ENCODE measurements at places on chromosomes 1 and 21. TPM values are rescaled to one million over a fixed set of nuclear protein-coding genes. Genes with fewer than 3 reads are reported as not detected.

The NCSTN gene
- total RNA-seq = 142 TPM

The ZNF669 gene
- total RNA-seq = 21.8 TPM

The NR5A2 gene
- total RNA-seq = 23.2 TPM

The MROH7 gene
- 0.29 TPM for total RNA-seq

The OLIG1 gene
- 0.38 TPM for total RNA-seq

The THEM5 gene
- not detected for total RNA-seq

The KLF17 gene
- total RNA-seq = not detected

The PGLYRP3 gene
- not detected for total RNA-seq

The RAB3B gene
- 87.1 TPM for total RNA-seq

GRCh38 chr1:76264642-76265041, 190.1 kb downstream of the ST6GALNAC3 start:
- no peak for DNase-seq

DNA sequence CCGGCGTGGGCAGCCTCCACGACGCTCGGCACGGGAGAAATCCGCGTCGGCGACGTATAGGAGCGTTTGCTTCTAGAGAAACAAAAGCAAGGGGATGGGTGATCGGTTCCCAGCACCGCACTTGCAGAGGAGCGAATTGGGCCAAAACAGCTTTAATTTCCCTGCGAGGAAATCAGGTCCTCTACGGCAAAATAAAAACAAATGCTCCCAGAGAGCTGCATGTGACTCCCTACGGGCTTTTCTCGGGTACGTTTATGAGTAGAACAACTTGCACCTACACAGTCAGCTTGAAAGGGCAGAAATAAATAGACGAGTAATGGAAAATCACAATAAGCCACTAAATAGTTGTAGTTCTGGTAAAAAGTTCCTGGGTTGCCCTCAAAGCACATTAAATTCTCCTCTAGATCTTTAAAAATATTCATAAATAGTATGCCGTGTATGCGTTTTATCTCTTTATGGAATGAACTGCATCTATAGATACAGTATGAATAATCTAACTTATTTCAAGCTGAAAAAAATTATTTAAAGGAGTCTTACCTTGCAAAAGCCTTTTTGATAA, 1.2 kb downstream of the NHLH2 start:
- DNase-seq = no peak

GRCh38 chr1:94332952-94333351, 85.2 kb upstream of the ABCD3 start:
- no peak for DNase-seq

DNA sequence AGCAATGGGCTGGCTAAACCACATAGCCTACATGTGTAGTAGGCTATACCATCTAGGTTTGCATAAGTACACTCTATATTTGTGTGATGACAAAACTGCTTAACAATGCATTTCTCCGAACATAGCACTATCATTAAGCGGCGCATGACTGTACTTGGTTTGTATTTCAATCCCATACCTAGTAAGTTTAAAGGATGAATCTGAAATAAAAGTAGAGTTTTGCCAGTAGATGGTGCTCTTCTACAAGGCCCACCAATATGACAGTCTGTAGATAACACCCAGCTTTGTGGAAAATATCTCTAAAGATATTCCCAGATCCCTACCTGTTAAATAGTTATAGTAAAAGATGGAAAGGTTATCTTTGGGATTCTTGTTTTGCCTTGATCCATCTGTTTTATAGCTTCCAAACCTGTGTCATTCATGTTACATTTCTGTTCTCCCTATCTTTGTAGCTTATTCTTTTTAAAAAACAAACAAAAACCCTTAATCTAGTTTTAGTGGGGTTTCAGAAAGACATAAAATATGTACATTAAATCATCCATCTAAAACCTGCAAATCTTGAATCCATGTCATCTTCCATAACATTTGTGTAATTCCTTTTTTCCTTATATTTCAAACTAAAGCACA, 33.9 kb upstream of the ASPM start:
- DNase-seq = no peak

DNA sequence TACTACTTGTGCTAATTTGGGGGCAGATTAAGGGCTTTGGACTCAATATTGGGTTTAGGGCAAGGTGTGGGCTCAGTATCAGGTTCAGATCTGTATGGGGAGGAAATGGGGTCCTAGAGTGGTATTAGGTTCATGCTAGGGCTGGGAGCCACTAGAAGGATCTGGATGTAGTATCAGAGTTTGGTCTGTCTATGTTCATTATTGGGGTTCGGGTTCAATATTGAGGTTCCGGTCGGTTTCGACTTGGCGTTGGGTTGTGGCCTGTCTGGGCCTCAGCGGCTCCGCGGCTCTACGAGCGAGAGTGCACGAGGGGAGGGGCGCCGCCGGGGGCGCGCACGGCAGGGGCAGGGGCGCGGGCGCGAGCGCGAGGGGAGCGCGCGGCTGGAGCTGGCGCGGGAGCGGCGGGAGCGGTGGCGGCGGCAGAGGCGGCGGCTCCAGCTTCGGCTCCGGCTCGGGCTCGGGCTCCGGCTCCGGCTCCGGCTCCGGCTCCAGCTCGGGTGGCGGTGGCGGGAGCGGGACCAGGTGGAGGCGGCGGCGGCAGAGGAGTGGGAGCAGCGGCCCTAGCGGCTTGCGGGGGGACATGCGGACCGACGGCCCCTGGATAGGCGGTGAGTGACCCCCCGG, at the start of gene PTPRF:
TSS of gene PTPRF (plus strand) at position 401 of the 624 bp plus-strand sequence. CDS start 14,193 bp downstream, outside the sequence.
- DNase-seq = peak; percentile 75

GRCh38 chr21:32056791-32057190, 184.0 kb downstream of the HUNK start:
- DNase-seq = no peak

DNA sequence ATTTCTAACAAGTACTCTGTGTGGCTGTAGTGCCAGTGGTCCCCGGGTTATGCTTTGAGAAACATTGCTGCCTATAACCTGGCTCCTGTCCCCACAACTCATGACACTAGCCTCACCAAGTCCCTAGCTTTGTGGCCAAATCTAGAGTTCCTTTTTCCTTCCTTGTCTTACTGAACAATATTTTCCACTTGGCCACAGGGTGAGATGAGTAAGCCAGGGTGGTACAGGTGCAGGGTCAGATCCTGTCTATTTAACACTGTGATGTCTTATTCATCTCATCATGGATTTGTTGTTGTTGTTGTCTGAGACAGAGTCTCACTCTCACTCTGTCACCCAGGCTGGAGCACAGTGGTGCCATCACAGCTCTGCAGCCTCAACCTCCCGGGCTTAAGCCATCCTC, 18.6 kb downstream of the ARMH1 start:
- DNase-seq = no peak

DNA sequence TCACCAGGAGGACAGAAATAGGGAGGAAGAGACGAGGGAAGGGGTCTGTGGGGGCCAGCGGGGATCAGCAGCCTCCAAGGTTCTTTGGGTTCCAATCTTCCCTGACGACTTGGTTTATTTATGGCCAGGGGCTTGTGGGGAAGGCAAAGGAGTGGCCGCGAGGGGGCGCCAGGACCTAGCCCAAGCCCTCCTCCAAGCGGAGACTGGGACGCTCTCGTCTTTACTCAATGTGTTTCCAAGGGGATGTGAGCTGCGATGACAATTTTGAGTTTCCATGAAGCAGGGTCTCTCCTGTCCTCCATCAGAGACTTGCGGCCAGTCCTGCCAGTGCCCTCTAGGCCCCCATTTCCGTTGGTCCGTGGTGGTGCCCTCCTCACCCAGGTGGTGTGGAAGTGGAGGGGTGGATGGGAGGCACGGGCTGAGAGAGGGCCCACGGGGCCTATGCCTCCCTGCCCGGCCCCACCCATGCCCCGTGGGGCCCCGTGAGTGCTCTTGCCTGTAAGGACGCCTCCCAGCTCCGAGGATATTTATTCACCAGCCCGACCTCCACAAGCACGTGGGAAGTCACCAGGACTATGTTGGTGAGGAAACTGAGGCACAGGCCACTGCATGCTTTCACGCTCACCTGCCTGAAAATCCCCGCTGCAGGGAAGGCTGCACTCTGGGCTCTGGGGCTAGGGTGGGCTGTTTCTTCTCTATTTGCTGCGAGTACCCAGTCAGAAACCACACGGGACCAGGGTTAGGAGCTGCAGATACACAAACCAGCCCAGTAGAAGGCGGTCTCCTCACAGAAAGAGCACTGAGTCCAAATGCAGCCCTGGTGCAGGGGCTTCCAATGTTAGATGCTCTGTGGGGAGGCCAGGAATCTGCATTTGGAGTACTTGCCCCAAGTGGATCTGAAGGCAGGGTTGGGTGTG, 26.5 kb downstream of the DMRTB1 start:
- DNase-seq = peak; percentile 80

GRCh38 chr1:177311111-177311510, 140.4 kb downstream of the BRINP2 start:
- no peak for DNase-seq

DNA sequence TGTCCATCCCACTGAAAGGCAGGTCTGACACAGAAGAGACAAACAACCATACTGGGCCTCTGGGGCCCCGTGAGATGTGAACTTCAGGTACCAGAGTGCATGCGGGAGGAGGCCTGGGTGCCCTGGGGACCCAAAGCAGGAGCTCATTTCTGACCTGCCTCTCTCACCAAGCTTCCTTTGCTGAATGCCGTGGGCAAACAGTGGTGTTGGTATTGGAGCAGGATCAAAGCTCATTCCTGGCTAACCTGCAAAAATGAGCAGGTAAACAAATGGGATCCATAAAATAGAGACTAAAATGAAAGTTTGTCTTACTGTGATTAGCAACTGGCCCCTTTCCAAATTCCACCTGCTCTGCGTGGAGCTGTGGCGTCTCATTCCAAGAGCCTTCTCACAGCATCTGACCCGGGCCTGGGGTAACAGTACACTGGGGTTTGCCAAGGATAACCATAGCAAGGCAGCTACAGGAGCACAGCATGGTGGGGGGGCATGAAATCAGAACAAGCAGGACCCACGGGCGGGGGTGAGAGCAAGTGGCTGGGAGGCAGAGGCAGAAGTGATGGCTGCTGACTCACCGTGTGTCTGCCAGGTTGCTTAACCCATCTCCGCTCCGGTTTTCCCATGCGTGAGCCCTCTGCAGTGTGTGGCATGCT, 103.6 kb downstream of the KIF26B start:
- no peak for DNase-seq

- DNase-seq = no peak
Observed at GRCh38 chr1:230391776-230392535, 34.2 kb downstream of the PGBD5 start.

DNA sequence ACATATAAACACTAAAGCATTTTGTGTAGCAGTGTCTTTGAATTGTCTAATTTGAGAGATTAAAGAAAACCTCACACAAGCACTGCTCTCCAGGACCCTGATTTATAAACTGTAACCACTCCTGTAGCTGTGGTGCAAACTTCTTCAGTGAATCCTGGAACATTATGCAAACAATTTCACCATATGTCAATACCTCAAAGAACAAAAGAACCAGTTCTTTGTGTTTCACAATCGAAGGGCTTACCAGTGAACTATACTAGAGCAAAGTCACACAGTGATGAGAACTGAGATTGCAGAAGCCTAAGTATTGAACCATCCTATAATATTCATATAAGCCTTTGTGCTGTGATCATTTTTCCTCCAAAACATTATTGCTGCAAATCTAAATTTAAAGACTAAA, 21.5 kb downstream of the DPH5 start:
- no peak for DNase-seq

GRCh38 chr1:7388141-7388487, 383.0 kb upstream of the VAMP3 start:
- DNase-seq = peak; percentile 4

- DNase-seq = peak; percentile 22
Observed at GRCh38 chr1:201468501-201468843, 516 bp downstream of the PHLDA3 start.

DNA sequence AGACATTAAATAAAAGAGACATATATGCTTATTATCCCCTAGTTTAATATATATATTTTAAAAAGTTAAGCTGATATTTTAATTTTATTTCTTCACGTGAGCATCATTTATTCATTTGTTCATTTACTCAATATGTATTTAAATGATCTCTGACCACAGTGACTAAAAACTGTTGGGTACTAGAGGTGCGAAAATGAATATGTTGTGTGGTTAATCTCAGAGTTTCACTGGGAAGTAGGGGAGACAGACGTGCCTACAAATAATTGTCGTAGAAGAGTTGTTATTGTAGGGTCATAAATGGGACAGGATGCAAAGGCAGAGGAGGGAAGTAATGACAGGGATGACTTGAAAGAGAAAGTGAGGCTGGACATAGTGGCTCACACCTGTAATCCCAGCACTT, 213.0 kb upstream of the CACYBP start:
- no peak for DNase-seq

DNA sequence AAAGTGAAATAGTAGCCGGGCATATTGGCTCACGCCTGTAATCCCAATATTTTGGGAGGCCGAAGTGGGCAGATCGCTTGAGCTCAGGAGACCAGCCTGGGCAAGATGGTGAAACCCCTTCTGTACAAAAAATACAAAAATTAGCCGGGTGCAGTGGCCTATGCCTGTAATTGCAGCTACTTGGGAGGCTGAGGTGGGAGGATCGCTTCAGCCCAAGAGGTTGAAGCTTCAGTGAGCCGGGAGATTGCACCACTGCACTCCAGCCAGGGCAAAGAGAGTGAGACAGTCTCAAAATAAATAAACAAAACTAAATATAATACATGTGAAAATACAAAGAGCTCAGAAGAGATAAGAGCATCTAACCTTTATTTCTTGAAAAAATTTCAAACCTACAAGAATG, 2.3 kb upstream of the MSTO1 start:
- no peak for DNase-seq

- DNase-seq = no peak
Observed at GRCh38 chr1:112720800-112721199, 5.7 kb upstream of the PPM1J start.
